ENCODE measurements at places on chromosomes 11 and 22. TPM values are rescaled to one million over a fixed set of nuclear protein-coding genes. Genes with fewer than 3 reads are reported as not detected.

The OR8A1 gene
- not detected for total RNA-seq

The GAB4 gene
- total RNA-seq = not detected

The FAM180B gene
- 2.1 TPM for total RNA-seq

The POU2AF2 gene
- total RNA-seq = not detected

The CAVIN3 gene
- total RNA-seq = 28.2 TPM

The DCDC1 gene
- not detected for total RNA-seq

The THRSP gene
- 26.1 TPM for total RNA-seq

The ARHGEF17 gene
- total RNA-seq = 19.3 TPM
